ENCODE measurements at places on chromosomes 2 and 18.

- no peak for DNase-seq
Measured at GRCh38 chr18:41783065-41783818, 171.8 kb upstream of the PIK3C3 start.

- DNase-seq = no peak
Measured at GRCh38 chr2:239937866-239938640, 87.1 kb downstream of the NDUFA10 start.

- no peak for DNase-seq
Measured at GRCh38 chr2:125167820-125168219, 1142.7 kb downstream of the CNTNAP5 start.

GRCh38 chr2:222992137-222992536, 59.9 kb upstream of the KCNE4 start:
- no peak for DNase-seq
